HT1080 (cell line): ENCODE measurements at places on chromosomes 1 and 21.

DNA sequence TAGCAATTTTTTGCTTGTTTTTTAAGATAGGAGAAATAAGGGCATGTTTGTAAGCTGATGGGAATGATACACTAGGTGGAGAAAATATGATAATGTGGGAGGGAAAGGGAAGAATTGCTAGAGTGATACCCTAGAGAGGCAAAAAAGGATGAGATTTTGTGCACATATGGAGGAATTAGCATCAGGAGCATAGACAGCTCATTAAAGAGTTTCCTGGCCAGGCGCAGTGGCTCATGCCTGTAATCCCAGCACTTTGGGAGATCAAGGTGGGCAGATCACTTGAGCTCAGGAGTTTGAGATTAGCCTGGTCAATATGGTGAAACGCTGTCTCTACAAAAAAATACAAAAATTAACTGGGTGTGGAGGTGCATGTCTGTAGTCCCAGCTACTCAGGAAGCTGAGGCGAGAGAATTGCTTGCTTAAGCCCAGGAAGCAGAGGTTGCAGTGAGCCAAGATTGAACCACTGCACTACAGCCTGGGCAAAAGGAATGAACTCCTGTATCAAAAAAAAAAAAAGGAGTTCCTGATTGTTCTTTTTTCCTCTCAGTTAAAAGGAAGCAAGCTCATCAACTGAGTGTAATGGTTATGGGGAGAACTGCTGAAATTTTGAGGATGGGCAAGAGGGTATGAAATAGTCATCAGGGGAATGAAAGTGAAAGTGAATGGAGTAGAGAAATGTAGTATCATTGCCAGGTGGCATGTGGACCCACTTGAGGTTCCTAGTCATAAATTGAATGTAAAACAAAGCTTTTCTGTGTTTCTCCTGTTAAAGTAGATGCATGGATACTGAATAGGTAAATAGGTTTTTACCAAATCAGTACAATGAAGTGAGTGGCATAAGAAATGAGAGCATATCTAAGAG is 35.5 kb downstream of the SH3GLB1 start:
- DNase-seq: peak; percentile 5

- no peak for DNase-seq
Measured at GRCh38 chr1:29237852-29238619, 1.7 kb downstream of the PTPRU start.

- no peak for DNase-seq
Measured at GRCh38 chr1:115423776-115424175, 85.7 kb upstream of the NGF start.

GRCh38 chr1:167674156-167674555 is 44.1 kb downstream of the RCSD1 start:
- DNase-seq: no peak

GRCh38 chr1:182910143-182910542 is 42.8 kb downstream of the SHCBP1L start:
- no peak for DNase-seq

- DNase-seq: peak; percentile 22
Measured at GRCh38 chr1:107135463-107135862, 5.4 kb upstream of the NTNG1 start.

DNA sequence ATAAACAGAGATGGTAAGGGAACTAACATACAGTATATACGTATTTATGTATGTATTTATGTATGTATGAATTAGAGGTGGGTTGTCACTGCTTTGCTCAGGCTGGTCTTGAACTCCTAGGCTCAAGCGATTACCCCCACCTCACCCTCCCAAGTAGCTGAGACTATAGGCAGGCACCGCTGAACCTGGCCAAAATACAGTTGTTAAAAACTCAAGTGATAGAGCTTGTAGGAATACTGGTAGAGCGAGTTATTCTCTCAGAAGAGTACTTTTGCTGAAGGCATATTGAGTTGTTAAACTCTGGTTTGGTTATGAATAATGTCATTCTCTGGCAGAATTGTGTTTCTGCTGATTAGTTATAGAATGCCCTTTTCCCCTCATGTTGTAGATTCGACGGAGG is 38.9 kb downstream of the UBE4B start:
- no peak for DNase-seq

DNA sequence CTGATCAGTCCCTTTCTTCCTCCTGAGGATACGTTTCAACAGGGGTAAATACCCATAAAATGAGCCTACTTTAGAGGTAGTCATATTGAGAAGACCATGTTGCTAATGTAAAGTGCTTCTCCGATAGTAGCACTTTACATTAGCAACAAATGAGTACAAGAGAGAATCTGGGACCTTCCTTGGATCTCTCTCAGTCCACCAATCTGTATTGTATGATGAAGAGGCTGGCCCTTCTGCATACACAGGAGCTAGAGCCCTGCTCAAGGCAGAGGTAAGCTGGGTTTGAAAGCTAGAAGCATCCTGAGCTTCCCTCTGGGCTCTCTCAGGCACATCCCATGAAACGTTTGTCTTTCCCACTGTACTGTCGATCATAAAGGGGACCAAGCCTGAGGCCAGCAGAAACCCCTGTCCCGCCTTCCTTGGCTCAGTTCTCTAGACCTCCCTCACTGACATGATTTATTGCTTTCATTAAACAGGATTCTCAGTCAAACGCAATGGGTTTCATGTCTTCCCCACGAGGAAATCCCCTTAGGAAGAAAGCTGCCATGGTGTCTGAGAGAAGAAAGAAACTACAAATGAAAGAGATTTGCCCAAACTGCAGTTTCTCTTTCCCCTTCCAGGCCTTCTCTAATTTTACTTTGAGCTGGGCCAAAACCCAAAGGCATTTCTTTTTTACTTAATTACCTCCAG is 62.8 kb upstream of the BCAR3 start:
- no peak for DNase-seq

- DNase-seq: peak; percentile 85
Measured at GRCh38 chr1:224300346-224300745, 29.6 kb downstream of the NVL start.

- no peak for DNase-seq
Measured at GRCh38 chr21:38325216-38325615, 68.4 kb downstream of the KCNJ15 start.

DNA sequence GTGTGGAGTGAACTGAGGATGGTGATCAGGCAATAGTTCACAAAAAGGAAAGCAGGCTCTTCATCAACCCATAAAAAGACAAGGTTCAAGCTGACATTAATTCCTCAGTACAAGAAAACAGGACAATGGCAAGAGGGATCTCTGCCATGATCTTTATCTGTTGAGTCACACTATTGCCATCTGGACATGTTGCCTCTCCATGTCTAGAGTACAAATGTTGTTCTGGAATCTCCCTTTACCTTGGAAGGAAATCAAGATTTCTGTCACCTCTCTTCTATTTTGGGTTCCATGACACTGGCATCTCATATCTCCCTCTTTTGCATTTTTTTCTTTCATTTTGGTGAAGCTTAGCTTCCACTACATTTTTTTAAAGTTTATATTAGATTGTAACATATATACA is 329.1 kb downstream of the USP25 start:
- DNase-seq: no peak

- DNase-seq: no peak
Measured at GRCh38 chr1:85576266-85576641, 4.3 kb upstream of the CCN1 start.

- DNase-seq: peak; percentile 46
Measured at GRCh38 chr1:242467556-242468145, 56.8 kb downstream of the PLD5 start.

DNA sequence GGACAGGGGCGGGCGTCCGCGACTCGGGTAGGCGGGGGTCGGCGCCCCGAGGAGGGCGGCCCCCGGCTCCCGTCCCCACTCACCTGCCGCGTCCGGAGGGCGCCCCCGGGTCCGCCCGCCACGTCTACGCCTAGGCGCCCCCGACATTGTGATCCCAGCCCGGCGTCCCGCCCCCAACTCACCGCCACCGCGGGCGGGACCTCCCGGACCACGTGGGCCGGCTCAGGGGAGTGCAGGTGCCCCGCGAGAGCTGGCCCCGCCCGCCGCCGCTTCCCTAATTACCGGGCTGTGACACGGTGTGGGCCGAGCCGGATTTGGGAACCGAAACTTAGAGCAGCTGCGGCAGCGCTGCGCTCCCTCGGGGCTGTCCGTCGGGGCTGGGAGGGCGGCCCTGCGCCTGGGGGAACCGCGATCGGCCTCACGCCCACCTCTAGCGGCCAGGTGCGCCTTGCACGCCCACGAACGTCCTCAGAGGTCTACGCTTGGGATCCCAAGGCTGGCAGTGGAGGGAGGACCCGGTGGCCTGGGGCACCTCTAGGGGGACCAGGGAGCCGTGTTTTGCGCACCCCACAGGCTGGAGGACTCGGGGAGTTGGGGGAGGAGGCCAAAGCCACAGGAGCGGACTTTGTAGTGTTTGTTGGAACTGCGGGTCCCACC is 521 bp upstream of the NADK start:
- DNase-seq: no peak

DNA sequence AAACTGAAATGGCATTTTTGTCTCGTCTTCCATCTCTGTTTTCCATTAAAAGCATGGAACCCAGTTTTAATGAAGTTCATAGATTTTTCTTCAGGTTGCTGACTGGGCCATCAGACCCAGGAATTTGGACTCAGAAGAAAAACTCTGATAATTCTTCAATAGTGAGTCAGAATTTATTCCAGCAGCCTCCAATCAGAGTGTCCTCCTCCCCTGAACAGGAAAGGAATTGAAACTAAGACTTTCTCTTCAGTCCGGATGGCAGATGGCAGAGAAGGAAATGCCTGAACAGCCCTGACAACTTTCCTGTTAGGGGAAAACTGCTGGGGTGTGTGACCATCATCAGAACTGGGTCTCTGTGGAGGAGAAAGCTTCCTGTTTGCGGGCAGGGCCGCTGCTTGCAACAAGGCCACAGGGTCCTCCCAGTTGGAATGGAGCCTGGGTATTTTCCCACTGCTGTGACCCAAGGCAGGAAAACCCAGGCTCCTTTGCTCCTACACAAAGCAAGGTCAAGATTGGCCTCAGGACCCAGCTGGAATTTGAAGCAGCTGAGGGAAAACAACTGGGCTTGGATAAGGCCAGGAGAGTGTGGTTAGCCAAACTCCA is 20.7 kb downstream of the CD34 start:
- peak; percentile 89 for DNase-seq

GRCh38 chr1:82264802-82265201 is 464.1 kb downstream of the ADGRL2 start:
- DNase-seq: no peak

GRCh38 chr21:32181457-32181856 is 97.4 kb downstream of the MIS18A start:
- no peak for DNase-seq

- DNase-seq: no peak
Measured at GRCh38 chr21:34950980-34951379, 98.1 kb downstream of the RUNX1 start.

DNA sequence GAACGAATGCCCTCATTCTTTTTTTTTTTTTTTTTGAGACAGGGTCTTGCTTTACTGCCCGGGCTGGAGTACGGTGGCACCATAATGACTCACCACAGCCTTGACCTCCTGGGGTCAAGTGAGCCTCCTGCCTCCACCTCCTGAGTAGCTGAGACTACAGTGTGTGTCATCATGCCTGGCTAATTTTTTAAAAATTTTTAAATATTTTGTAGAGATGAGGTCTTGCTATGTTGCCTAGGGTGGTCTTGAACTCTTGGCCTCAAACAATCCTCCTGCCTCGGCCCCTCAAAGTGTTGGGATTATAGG is 69.4 kb downstream of the ALG14 start:
- peak; percentile 71 for DNase-seq

DNA sequence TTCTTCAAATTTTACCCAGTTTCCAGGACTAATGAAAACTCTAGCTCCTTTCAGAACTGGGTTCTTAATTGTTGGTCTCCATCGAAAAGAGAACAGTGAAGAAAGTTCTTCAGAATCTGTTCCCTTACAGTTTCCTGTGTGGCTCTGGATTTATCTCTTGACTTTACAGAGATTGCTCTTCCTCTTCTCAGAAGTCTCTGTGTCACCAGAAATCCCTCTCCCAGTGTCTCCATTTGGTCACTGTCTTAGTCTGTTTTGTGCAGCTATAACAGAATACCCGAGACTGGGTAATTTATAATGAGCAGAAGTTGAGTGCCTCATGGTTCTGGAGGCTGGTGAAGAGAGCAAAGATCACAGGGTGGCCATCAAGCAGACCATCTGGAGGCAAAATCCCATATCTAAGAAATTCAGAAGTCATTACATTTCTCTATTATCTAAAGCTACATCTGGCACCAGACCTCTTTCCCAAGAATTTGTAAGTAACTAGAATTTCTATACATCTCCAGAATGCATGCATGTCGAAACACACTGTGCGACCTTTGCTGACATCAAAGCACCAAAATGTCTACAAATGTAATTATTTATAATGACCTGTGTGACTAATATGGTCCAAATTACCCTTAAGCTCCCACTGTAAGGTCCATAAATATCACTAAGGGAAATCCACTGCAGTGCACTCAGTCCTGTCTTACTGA is 65.4 kb upstream of the KRTAP19-8 start:
- DNase-seq: no peak

DNA sequence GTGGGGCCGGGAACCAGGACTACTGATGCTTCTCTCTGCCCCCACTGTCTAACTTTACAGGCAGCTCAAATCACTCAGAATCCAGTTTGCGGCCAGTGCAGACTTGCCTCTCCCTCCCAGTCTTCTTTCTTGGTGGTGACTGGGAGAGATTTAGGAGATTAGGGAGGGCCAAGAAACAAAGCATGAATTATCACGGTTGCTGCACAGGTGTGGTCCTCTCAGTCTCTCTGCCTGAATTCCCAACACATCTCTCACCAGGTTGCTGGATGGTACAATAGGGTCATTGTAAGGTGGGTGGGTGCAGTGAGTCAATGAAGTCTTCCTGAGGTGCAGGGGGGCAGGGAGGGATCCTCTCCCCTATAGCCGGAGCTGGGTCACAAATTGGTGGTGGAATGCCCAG is 12.6 kb downstream of the S100A11 start:
- peak; percentile 20 for DNase-seq

DNA sequence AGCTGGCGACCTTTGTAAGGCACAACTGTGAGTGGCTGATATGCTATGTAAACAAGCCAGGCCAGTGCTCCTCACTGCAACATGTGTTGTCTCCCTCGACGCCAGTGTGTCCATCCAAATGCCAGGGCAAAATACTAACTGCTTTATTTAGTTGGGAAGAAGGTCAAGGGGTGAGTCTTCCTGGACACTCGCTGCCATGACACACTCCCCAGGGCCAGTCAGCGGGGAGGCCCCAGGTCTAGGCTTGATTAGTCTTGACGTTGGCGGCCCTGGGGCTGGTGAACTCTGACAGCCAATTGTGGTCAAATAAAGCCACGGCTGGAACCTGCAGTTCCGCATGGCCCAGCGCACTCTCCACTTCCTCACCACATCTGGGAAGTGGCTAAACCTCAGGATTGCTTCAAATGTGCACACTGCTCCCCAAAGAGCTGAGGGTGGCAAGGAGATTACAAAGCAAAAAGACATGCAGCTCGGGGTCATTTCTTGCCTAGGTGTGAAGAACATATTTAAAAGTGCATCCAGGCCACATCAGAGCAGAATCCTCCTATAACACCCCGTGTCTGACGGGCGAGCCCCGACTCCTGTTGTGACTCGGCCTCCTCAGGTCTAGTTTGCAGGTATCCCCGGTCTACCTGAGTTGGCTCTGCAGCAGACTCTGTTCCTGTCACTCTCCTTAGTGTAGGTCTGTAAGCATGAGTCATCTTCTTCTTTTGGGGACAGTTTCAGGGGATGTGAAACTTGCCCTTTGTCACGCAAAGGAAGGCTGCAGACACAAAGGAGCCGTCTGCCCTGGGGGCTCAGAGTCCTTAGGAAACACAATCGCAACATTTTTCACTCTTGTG is 183.5 kb downstream of the RUNX1 start:
- DNase-seq: no peak

- no peak for DNase-seq
Measured at GRCh38 chr1:76290271-76290670, 215.7 kb downstream of the ST6GALNAC3 start.

GRCh38 chr21:40846587-40847411 is at the start of gene DSCAM:
DSCAM (minus strand) TSS chr21:40847158; CDS start chr21:40846661, 497 bp downstream.
- DNase-seq: no peak

- DNase-seq: no peak
Measured at GRCh38 chr1:163414778-163415177, 93.0 kb downstream of the NUF2 start.
